ENCODE measurements at places on chromosomes 1 and 21.
A peak's percentile ranks its signal among the peaks of the same experiment; 100 is the strongest.

GRCh38 chr21:35565204-35565611, 495.1 kb downstream of the SETD4 start:
- H3K27me3 ChIP-seq, result no peaks in the 10 kb centered on the region
- H3K27ac ChIP-seq, result peak overlapping the region; percentile 86
- no peaks in the 10 kb centered on the region for H3K36me3 ChIP-seq
- no peak overlapping the region for H3K4me3 ChIP-seq

GRCh38 chr1:81424816-81425215, 375.9 kb upstream of the ADGRL2 start:
- no peak overlapping the region for H3K27ac ChIP-seq
- no peaks in the 10 kb centered on the region for H3K27me3 ChIP-seq
- no peak for DNase-seq
- H3K4me3 ChIP-seq, result no peak overlapping the region
- H3K36me3 ChIP-seq, result no peaks in the 10 kb centered on the region
- no peaks in the 10 kb centered on the region for H3K4me1 ChIP-seq

DNA sequence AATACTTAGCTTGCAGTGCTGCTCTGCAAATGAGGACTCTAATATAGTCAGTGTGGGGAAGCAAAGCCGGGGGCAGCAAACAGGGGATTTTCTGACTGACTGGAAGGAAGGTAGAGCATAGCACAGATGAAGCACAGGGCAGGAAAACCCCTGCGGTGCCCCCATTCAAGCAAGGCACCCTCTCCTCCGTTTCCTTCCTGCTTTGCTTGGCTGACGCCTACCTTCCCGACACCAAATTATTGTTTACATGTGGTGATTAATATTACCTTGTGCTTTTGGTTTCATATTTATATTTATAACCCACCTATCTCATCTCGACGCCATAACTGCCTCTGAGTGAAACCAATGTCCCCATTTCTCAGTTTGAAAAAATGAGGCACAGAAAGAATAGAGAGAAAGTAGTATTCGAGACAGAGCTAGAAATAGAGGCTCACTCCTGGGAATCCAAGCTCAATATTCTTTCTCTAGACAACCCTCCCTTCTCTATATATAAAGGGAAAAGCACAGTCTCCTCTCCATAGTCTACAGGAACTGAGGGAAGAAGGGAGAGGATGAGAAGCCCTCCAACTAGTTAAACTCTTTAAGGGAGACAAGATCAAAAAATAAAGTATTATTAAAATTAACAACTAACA, 41.3 kb downstream of the PIK3C2B start:
- H3K27ac ChIP-seq, result no peak overlapping the region
- DNase-seq, result no peak
- peaks cover 4% of the 10 kb centered on the region for H3K27me3 ChIP-seq
- no peaks in the 10 kb centered on the region for H3K36me3 ChIP-seq
- no peaks in the 10 kb centered on the region for H3K4me1 ChIP-seq
- no peak overlapping the region for H3K4me3 ChIP-seq

GRCh38 chr1:156366378-156367166, 2.4 kb upstream of the RHBG start:
- no peak overlapping the region for H3K27ac ChIP-seq
- no peaks in the 10 kb centered on the region for H3K4me1 ChIP-seq
- no peaks in the 10 kb centered on the region for H3K36me3 ChIP-seq
- no peak for DNase-seq
- H3K27me3 ChIP-seq, result peaks cover 43% of the 10 kb centered on the region

DNA sequence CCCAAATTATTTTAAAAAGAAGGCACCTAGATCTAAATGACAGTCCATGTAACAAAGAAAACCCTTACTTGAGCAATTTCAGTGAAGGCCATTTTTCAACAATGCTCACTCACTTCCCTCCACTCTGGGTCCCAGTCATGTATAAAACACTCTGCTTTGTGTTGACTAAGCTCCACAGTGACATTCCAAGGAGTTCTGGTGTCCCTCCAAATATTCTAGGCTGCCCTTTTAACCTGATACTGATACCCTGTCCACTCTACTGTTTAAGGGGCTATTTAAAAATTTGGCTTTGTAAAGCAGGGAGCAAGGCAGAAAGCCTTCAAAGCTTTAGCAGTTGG, 73.6 kb downstream of the GNG12 start:
- H3K27ac ChIP-seq, result peak overlapping the region; percentile 73
- H3K4me3 ChIP-seq, result no peak overlapping the region
- no peak for DNase-seq
- no peaks in the 10 kb centered on the region for H3K27me3 ChIP-seq

GRCh38 chr1:204304067-204304466, 55.7 kb downstream of the PLEKHA6 start:
- no peaks in the 10 kb centered on the region for H3K4me1 ChIP-seq
- H3K4me3 ChIP-seq, result no peak overlapping the region
- DNase-seq, result no peak

GRCh38 chr1:228975238-228975907, 240.1 kb downstream of the RHOU start:
- no peak overlapping the region for H3K27ac ChIP-seq
- H3K27me3 ChIP-seq, result no peaks in the 10 kb centered on the region
- H3K4me3 ChIP-seq, result no peak overlapping the region
- H3K36me3 ChIP-seq, result no peaks in the 10 kb centered on the region

DNA sequence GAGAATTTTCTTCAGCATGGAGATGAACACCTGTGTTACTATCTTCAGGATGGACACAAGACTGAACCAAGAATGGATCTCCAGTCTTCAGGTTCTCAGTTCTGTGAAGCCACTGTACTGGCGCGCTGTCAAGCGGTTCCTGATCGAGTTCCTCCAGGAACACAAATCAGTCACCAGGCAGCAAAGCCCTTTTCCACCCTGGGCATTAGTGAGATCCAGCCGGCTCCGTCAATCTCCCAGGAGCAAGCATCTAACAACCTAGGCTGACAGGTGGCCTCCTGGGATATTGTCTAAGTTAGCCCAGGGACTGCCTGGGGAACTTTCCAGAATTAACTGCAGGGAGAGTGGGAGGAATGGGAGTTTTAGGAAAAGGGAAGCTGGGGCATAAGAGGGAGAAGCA, 9.7 kb upstream of the IGFN1 start:
- no peak overlapping the region for H3K27ac ChIP-seq
- H3K27me3 ChIP-seq, result peaks cover 12% of the 10 kb centered on the region
- peaks cover 5% of the 10 kb centered on the region for H3K4me1 ChIP-seq
- no peak overlapping the region for H3K4me3 ChIP-seq
- no peak for DNase-seq

DNA sequence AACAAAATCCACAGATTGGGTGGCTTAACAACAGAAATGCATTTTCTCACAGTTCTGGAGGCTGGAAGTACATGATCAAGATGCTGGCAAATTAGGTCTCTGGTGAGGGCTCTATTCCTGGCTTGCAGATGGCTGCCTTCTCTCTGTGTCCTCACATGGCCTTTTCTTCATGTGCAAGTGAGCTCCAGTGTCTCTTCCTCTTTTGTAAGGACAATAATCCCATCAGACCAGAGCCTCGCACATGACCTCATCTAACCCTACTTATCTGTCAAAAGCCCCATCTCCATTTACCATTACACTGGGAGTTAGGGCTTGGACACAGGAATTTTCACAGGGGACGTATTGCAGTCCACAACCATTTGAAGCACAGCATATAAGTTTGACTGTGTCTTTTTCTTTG, 181.6 kb downstream of the NEGR1 start:
- H3K27me3 ChIP-seq, result no peaks in the 10 kb centered on the region
- H3K4me3 ChIP-seq, result no peak overlapping the region
- DNase-seq, result no peak

DNA sequence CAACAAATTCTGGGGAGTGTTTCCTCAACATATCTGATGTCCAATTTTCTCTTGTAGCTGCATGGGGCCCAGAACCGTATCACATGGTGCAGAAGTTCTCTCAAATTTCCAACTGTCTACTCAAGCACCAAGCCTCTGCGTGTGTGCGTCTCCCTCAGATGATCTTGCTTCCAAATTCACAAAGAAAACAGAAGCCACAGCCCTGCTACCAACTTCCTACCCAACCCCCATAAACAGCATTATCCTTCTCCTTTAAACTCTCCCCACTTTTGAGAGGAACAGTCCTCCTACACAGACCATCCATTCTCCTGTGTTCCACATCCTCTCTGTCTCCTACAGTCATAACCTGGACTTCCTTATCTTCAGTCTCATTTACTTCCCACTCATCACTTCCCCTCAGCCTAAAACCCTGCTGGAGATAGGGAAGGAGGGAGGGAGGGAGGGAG, 354.1 kb downstream of the SMYD3 start:
- H3K4me1 ChIP-seq, result peaks cover 11% of the 10 kb centered on the region
- H3K27me3 ChIP-seq, result no peaks in the 10 kb centered on the region
- H3K36me3 ChIP-seq, result no peaks in the 10 kb centered on the region
- no peak overlapping the region for H3K27ac ChIP-seq

DNA sequence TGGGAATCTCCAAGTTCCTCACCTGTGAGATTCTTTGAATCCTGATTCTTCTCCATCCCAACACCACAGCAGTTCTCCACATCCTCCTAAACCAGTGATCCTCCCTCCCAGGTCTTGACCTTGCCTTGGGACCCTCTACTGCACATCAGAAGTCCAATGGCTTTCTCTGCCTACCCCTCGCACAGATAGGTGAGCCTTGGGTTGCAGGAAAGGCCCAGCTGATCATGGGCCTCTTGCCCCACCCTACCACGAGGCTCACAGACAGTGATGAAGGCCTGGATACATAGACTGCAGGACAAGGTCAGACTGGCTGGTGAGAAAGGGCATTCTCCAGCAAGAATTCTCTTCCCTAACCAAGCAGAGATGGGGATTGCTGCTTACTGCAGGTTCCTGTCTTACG, 825 bp downstream of the FABP3 start:
- no peaks in the 10 kb centered on the region for H3K36me3 ChIP-seq
- no peak for DNase-seq
- H3K27me3 ChIP-seq, result no peaks in the 10 kb centered on the region
- peaks cover 33% of the 10 kb centered on the region for H3K4me1 ChIP-seq
- no peak overlapping the region for H3K27ac ChIP-seq

GRCh38 chr1:113993072-113993471, 13.8 kb downstream of the OLFML3 start:
- no peaks in the 10 kb centered on the region for H3K4me1 ChIP-seq
- H3K36me3 ChIP-seq, result no peaks in the 10 kb centered on the region
- no peak overlapping the region for H3K27ac ChIP-seq
- no peak overlapping the region for H3K4me3 ChIP-seq
- H3K27me3 ChIP-seq, result no peaks in the 10 kb centered on the region

- peak; percentile 54 for DNase-seq
- peak overlapping the region; percentile 9 for H3K27ac ChIP-seq
- H3K36me3 ChIP-seq, result no peaks in the 10 kb centered on the region
- no peak overlapping the region for H3K4me3 ChIP-seq
- H3K27me3 ChIP-seq, result no peaks in the 10 kb centered on the region
- H3K4me1 ChIP-seq, result peaks cover 9% of the 10 kb centered on the region
Measured at GRCh38 chr1:67785847-67786753, 47.2 kb downstream of the GNG12 start.
